ENCODE measurements at places on chromosomes 7 and 10.
A peak's percentile ranks its signal among the peaks of the same experiment; 100 is the strongest.

GRCh38 chr7:12322903-12323300 lies 80.8 kb downstream of the VWDE start:
- no peak for DNase-seq

DNA sequence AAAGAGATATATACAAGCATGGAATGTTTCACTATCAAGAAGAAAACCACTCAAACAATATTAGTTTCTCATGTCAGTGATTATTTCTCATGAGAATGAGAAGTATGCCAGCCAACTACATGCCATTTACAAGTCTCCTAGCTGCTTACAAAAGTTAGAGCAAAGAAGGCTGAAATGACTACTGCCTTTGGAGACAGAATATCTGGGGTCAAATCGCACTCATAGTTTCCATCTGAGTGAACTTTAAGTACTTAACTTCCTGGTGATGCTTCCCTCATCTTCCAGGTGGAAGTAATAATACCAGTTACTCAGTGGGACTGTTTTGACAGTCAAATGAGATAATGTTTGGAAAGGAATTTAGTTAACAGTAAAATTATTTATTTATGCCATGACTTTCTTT lies 42.0 kb upstream of the RHOBTB1 start:
- no peak for DNase-seq

GRCh38 chr10:45058580-45058979 lies 57.9 kb downstream of the ZNF22 start:
- no peak for DNase-seq

- DNase-seq: peak; percentile 51
Observed at GRCh38 chr10:84353052-84353803, 24.8 kb downstream of the CCSER2 start.

DNA sequence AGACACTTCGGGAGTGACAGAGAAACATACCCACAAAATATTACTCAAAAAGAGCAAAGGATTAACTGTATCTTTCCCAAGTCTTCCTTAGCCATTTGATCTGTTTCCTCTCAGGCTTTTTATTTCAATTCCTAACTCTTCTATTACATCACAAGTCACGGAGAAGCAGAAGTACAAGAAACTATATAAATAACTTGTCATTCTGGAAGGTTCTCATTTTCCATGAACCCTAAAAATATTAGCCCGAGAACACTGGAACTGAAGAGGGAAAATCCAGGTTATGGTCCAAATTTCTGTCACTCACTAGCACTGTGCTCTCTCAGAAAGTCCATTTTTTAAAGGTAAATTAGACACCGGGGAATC lies 98.0 kb downstream of the GRB10 start:
- DNase-seq: no peak

DNA sequence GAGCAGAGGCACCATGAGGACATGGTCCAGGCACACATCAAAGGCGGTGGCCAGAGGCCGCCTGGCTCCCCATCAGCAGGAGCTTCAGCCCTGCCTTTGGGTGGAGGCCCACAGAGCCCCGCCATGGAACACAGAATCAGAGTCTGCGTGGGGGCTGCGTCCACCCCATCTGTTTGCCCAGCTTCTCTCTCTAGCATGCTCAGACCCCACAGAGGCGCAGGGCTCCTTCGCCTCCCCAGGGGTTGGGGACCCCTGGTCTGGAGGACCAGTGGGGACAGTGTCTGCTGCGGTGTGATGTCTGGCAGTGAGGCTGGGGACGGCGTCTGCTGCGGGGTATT lies 321.9 kb downstream of the PTPRN2 start:
- DNase-seq: no peak

- no peak for DNase-seq
Observed at GRCh38 chr7:8515640-8516185, 82.3 kb downstream of the NXPH1 start.

GRCh38 chr7:21603972-21604749 lies 61.3 kb downstream of the DNAH11 start:
- DNase-seq: no peak

DNA sequence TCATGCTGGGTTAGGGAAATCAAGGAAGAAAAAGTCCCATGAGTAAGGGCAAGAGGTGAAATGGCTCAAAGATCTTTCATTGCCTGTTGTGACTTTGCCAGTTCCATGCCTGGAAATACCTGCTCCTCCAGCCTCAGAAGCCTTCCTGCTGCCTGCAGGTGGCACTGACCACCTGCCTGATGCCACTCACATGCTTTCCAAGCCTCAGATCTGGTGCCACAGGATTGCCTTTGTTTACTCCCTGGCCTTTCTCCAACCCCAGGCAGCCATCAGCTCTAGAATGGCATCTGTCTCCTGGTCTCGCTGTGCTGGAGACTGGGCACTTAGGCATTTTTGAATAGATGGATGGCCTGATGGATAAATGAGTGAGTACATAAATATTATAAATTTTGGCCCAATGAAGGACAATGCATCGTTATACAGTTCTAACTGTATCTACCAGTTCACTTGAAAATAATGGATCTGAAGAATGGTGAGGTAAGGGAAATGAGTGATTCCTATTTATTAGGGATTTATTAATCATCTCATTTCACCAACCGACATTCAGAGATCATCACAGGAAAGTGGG lies 657.2 kb downstream of the INHBA start:
- peak; percentile 96 for DNase-seq

DNA sequence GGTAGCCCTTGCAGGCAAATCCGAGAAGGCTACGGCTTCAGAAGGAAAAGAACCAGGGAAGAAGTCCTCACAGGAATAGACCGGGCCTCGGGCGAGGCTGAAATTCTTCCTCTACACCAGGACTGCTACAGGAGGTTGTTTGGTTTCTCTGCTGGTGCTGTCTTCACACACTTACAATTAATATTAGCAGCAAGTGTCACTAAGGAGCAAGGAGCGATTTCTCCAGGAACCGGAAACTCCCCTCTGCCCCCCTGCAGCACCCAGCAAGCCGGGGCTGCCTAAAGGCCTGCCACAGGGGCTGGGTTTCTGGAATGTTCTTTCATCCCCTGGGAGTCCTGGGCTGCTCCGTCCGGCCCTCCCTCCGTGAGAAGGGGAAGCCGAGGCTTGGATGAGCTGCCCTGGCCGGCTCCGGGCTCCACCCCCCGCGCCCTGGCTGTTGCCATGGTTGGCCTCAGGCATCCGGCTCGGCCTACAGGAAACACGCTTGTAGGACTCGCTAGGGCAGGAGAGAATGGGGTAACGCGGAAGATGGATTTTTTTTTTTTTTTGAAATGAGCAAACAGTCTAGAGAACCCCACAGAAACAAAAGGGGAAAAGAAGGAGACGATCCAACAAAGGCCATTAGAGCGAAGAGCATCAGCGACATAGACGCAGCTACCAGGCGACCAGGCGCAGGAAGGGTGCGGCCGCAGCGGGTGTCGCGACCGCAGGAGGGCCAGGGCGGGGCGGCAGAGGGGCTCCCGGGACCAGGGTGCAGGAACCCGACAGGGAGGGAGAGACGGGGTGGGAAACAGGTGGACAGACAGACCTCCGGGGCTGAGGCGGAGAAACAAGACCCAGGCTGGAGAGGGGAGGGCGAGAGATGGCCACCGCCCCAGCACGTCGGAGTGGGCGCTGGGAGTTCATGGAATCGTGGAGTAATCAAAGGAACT lies 33.0 kb downstream of the EN2 start:
- no peak for DNase-seq

DNA sequence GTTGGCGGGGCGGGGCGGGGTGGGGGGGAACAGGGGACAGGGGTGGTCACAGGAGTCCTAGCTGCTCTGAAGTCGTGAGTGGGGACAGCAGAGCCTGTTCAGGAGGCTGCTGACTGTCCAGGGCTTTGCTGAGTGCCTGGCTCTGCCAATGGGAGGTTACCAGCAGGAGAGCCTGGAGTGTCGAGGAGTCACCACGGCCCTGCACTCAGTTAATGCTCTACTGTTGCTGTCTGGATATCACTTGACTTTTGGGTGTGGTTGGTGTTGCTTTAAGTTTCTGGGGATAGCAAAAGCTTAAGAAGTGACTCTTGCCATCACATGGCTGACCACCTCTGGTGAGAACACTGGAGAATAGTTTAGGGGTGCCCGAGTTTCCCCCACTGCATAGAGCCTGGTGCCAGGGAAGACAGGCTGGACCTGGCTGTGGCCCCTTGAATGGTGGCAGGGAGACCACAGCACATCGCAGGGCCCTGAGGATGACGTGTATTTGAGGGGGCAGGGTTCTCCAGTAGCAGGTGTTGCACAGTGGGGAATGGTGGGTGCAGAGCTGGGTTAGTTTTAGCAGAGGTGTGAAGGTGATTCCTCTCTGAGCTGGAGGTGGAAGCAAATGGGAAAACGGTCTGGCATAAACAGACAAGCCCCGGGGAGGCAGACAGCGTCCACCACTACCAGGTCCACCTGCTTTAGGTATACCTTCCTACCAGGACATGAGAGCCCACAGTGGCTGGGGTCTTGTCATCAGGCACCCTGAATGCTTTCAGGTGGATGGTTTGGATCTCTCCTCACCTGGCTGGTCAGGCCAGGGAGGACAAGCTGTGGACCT lies 54.2 kb upstream of the CAMK2B start:
- DNase-seq: peak; percentile 19

- no peak for DNase-seq
Observed at GRCh38 chr7:47836503-47837202, 111.6 kb downstream of the PKD1L1 start.
